ENCODE measurements at places on chromosomes 13 and 19.

- DNase-seq, result peak; percentile 88
These were observed 4.0 kb downstream of the RTN2 start for GRCh38 chr19:45492627-45493470.

DNA sequence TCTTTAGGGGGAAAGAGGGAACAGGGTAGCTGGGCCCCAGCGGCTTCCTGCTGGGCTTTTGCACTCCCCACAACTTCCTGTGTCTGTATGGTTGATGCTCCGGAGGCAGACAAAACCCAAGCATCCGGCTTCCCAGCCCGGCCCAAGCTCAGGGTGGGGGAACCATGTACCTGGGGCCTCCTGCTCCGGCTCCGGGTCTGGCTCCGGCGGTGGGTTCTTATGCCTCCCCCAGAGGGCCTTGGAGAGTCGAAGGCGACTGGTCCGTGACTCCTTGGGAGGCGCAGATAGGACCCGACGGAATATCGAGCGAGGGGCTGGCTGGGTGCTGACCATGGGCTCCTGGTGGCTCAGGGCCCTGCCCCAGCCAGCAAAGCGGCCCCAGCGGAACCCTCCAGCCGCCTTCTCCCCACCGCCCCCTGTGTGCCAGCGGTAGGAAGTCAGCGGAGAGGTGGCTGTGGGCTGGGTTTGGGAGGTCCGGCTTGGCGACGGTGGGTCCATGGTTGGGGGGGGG is 428 bp downstream of the RASAL3 start:
- DNase-seq, result peak; percentile 28

GRCh38 chr19:33673996-33674625 is 52.4 kb downstream of the CHST8 start:
- DNase-seq, result no peak

DNA sequence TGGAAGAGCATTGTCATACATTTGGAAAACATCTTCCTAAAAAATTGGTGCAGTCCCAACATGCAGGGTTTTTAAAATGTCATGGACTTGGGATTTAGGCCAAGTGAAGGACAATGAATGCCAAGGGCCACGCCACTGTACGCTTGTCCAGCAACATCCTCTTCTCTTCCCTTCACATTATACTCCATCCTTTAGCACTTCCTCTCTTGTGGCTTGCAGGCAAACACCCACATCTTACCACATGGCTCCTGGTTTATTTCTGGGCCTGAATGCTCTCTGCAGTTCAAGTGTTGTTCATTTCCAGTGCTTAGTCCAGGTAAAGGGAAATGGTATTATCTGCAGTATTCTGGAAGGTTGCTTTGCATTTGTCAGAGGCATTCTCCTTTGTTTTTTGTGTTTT is 45.0 kb downstream of the CBY2 start:
- DNase-seq, result peak; percentile 33

- DNase-seq, result no peak
These were observed 22.5 kb downstream of the CCDC8 start for GRCh38 chr19:46390866-46391265.

GRCh38 chr13:46881621-46882020 is 15.2 kb downstream of the HTR2A start:
- no peak for DNase-seq

DNA sequence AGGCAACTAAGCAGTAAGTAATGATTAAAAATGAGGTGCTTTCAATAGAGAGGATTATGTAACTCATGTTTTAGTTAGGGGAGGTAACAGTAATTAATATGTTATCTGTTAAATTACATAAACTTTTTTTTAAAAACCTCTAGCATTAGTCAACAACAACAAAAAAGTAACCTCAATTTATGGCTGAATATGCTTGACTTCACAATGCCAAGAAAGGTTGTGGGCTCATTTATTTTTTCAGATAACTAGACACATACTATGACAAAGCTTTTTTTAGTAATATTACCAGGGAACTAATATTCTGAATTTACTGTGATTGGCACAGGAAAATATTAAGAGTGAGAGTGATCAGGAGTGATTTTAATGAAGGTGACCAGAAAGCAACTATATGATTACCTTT is 54.9 kb downstream of the KCNRG start:
- no peak for DNase-seq

- no peak for DNase-seq
These were observed 128.3 kb upstream of the SPATA13 start for GRCh38 chr13:24032252-24032651.

DNA sequence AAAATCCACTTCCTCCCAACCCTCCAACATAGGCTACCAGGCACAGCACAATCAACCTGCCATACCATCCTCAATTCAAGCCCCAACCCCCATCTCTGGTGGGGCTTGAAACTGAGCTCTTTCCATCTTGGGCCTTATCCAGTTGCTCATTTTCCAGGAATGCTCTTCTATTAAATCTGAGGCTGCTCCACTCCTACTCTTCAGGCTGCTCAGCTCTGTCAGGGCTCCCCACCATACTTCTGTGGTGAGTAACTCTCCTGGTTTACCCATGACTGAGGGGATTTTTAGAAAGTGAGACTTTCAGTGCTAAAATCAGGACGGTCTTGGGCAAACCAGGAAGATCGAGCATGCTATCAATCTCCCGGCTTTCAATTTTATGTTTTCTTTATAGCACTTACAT is 512.8 kb downstream of the LMO7 start:
- DNase-seq, result no peak

- no peak for DNase-seq
These were observed 16.3 kb downstream of the PAK4 start for GRCh38 chr19:39141929-39142328.

DNA sequence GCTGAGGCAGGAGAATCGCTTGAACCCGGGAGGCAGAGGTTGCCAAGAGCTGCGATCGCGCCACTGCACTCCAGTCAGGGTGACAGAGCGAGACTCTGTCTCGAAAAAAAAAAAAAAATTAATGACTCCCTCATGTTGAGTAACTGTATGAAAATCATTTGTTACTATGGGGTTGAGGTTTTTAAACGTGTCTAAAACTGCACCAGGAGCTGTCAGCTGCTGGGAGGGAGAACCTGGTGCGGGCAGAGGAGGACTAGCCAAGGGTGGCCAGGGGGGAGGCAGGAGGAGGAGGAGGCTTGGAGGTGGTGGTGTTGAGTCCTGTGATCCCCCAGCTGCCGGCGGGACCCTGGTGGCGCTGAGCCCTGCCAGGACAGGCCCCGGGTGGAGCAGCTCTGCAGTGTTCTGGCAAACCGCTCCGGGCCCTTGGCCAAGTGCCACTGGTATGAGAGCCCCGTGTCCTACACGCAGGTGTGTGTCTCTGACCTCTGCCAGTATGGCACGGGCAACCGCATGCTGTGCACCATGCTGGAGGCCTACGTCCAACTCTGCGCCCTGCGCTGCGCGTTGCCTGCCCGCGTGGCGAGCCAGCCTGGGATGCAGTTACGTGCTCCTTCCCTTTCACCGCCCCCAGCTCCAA is 17.1 kb upstream of the FXYD3 start:
- DNase-seq, result no peak

GRCh38 chr13:49840266-49840665 is 47.8 kb upstream of the KPNA3 start:
- DNase-seq, result peak; percentile 29

DNA sequence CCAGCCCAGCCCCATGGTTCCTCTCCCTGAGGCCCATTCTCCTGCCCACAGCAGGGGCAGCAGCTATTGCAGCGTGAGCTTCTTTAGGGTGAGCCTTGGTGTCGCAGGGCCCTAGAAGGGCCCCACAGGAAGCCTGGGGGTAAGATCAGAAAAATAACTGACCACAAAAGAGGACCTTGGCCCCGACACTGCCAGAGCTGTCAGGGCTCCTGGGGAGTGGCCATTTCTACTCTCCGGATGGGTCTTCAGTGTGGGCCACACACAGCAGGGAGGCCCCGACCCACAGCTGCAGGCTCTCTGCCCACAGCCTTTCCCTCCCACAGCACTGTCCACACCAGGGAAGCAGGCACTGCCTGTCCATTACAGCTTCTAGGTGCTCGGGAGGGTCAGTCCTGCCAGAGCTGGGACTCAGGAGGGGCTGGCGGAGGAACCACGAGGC is 3.5 kb upstream of the SIGLEC8 start:
- no peak for DNase-seq

DNA sequence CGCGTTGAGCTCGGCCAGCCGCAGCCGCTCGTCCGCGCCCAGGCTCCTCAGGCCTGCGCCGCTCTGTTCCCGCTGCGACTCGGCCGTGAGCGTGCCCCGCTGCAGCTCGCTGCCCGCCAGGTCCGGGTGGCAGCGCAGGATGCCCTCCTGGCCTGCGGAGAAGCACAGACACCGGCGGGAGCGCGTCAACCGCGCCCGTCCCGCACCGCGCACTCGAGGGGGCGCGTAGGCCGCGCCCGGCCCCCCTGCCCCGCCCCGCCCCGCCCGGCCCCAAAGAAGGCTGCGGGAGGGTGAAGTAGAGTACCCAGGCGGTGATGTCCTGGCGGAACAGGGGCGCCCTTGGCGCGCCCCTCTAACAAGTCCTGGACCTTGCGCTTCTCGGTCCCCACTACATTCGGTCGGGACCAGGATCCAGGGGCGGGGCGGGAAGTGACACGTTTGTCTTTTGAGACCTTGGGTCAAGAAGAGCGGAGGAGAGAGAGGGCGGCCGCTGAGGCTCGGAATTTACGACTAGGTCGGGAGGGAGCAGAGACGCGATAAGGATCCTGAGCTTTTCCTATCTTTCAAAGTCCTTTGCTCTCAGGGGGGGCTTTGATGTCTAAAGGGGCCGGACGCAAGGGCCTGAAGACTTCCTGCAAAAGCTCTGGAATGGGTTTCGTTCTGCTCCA is 9.3 kb upstream of the CDX2 start:
- no peak for DNase-seq

- no peak for DNase-seq
These were observed 60.3 kb upstream of the GPR12 start for GRCh38 chr13:26820871-26821270.

- no peak for DNase-seq
These were observed 191.5 kb downstream of the LHFPL6 start for GRCh38 chr13:39411511-39411910.

DNA sequence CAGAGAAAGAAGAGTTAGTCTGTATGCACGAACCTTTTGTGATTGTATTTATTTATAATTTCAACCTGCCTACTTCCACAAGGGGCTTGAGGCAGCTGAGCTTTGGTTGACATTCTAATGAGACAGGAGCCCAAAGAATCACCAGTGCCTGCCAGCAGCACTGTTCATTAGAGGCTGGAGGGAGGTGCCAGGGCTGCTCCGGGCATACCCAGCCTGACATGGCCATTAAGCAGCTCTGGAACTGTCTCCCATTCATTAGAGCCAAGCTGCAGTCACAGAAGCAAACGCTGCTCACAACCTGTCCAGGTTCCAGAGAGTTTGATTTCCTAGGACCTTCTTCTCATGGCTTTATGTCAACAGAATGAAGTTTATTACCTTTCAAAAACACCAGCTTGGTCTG is 425.5 kb downstream of the RFC3 start:
- no peak for DNase-seq

DNA sequence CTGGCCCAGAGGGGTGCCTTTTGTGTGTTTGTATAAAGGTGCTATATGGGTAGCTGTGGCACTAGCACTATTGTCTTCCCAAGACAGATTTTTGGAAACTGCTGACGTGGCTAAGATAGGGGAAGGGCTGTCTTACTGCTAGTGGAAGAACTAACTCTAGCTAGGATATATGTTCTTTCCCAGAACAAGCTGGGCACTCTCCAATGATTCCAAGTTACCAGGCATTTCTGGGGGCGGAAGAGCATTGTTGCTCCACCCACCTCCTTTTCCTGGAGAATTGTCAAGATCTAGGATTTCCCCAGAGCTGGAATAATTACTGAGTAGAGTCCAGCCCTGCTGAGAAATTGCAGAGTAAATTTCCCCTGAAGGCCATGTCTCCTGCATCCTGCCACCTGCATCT is 408.3 kb downstream of the KLF5 start:
- DNase-seq, result no peak

DNA sequence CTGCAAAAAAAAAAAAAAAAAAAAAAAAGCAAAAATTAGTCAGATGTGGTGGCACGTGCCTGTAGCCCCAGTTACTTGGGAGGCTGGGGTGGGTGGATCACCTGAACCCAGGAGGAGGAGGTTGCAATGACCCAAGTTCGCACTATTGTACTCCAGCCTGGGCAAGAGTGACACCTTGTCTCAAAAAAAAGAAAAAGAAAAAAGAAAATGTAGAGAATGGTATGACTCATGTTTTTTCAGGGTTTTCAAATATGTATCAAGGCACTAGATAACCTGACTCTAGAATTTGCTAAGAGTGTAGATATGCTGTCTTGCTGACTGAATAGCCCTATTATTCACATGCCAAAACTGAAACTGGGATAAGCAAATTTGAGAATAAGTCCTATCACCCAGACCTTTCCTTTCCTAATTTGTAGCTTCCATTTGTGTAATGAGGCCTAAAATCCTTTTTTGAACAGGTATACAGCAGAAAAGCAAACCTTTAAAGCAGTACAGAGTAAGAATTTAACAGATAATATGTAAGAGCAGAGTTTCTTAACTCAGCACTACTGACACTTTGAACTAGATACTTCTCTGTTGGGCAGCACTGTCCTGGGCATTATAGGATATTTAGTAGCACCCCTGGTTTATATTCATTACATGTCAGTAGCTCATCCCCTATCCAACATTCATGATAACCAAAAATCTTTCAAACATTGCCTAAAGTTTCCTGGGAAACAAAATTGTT is 108.6 kb downstream of the ELF1 start:
- DNase-seq, result peak; percentile 38

GRCh38 chr13:34502011-34502410 is 440.1 kb upstream of the NBEA start:
- DNase-seq, result no peak

- DNase-seq, result no peak
These were observed 1.4 kb downstream of the GGN start for GRCh38 chr19:38386300-38386970.

DNA sequence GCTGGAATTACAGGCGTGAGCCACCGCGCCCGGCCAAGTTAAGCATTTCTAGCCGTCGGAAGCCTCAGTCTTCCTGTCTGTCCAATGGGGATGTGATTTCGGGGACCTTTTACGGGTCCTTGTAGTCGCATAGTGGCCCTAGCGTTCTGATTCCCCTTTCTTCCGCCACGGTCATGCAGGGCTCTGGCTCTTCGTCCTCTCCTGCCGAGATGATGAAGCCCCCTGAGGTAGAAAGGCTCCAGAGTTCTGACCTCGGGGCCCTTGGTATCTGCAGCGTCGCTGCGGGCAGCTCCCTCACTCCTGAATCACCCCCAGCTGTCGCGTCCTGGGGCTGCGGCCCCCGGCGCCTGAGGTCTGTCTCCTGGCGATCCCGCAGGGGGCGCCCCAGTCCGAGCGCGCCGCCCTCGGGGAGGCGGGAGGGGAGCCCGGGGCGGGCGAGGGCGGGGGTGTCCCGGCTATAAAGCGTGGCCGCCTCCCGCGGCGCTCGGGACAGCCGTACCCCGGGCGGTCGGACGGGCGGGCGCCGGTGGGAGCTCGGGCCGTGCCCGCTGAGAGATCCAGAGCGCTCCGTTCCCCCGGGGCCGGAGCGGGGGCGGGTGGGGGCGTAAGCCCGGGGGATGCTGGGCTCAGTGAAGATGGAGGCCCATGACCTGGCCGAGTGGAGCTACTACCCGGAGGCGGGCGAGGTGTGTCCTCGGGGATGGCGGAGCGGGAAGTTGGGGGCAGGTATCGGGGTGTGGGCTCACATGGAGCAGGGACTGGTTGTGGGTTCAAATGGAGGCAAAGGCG is at the start of gene FOXA3:
TSS of gene FOXA3 (plus strand) at position 487 of the 789 bp plus-strand sequence. CDS start at position 618, 131 bp downstream.
- DNase-seq, result peak; percentile 71

- DNase-seq, result peak; percentile 64
These were observed 11.1 kb upstream of the SHISA2 start for GRCh38 chr13:26062853-26063444.

All from OCI-M1 (cell line).